ENCODE measurements at places on chromosomes 16 and 17. TPM values are rescaled to one million over a fixed set of nuclear protein-coding genes. Genes with fewer than 3 reads are reported as not detected.
A peak's percentile ranks its signal among the peaks of the same experiment; 100 is the strongest.

CEMP1 gene
- not detected for total RNA-seq

BANP gene
- 23.8 TPM for total RNA-seq

LRRC37A gene
- 1.9 TPM for total RNA-seq

DHRS7C gene
- 1.2 TPM for total RNA-seq

PDE6G gene
- 2.1 TPM for total RNA-seq

DNA sequence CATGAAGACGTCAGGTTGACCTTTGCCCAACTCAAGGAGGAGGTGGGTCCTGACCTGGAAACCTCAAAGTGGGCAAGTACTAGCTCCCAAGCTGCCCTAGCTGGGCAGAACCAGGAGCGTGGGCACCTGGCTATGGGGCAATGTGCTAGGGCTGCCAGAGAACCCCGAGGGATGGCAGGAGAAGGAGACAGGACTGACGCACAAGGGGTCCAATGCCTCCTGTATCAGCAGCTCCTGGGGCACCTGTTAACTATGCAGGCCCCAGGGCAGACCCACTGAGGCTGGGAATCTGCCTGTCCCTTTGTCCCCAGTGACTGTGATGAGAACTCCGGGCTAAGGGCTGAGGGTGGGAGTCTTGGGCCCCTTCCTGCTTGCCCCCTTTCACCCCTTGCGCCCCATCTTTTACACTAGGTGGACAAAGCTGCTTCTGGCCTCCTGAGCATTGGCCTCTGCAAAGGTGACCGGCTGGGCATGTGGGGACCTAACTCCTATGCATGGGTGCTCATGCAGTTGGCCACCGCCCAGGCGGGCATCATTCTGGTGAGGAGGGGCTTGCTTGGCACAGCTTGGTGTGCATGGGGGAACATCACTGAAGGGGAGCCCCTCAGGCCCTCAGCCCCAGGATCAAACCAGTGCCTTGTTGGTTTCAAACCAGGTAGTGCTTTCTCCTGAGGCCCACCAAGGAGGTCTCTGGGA lies 7.7 kb downstream of the CHAD start:
- DNase-seq, result no peak

DNA sequence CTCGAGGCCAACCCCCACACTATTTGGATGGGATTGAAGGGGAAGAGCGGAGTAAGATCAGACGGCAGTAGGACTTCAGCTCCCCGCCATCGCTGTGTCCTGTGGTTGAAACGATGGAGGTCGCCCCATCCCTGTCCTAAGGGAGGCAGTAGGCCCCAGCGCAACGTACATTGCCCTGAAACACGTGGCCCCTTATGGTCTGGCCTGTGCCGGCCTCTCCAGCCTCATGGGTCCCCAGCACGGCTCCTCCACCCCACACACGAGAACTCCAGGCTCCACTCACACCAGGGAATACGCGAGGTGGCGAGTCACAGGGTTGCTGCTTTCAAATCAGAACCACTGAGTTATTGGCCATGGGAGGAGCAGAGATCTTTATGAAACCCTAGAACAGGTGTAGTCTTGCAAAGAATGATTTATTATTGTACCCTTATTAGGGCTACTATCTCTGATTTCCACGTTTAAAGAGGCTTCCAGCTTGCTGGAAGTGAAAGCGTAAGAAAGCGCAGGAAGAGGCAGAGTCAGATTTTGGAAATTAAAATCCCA lies 669 bp upstream of the DCTPP1 start:
- no peak for DNase-seq

DNA sequence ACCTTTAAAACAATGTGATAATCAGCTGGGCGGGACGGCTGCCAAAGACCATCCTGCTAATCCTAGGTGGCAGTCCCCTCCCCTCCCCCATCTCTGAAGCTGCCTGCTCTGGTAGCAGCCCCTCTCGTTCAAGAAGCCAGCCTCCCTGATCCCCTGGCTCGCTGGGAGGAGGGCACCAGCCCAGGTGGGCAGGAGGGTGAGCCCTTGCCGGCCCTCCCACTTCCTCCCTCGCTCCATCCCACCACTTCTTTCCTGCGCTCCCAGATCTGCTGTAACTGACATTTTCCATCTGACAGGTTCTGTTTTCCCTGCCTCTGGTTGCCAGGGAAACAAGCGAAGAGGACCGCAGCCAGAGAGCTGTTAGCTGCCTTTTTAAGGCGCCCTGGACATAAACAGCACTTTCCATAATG lies 155.7 kb upstream of the TNRC6C start:
- DNase-seq, result peak; percentile 77

DNA sequence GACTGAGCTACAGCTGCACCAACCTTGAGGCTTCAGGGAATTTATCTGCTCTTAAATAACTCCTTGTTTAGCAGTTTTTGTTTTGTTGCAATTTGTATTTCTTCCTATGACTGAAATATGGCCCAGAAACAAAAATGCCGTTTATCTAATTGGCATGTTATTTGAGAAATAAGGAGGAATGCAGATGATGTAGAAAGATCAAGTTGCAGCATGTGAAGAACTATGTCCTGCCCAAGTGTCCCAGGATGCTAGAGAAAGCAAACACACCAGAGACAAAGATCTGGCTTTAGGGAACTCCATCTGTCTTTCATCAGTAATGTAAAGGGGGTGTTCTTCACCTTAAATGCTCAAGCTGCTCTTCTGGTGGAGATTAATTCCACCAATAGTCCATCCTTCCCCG lies 29.7 kb downstream of the USP31 start:
- no peak for DNase-seq

GRCh38 chr16:3819746-3820724 lies 60.5 kb downstream of the CREBBP start:
- peak; percentile 71 for DNase-seq

DNA sequence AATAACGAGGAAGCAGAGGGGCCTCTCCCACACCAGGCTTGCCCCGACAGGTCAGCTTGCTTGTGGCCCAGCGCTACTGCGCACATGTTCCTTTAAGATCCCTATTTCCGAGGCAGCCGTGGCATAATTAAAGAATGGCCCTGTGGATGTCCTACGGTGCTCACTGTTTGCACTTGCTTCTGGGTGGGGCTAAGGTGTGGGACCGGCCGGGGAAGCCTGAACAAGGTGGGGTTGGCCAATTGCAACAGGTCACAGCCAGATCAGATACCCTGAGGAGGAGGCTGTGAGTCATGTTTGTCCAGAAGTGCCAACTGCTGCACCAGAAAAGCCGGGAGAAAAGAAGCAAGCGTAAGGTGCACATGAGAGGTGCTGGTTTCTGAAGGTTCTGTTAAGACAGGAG lies 158.5 kb upstream of the CACNG5 start:
- peak; percentile 82 for DNase-seq

GRCh38 chr16:68481636-68482035 lies 33.3 kb upstream of the SMPD3 start:
- DNase-seq, result no peak

DNA sequence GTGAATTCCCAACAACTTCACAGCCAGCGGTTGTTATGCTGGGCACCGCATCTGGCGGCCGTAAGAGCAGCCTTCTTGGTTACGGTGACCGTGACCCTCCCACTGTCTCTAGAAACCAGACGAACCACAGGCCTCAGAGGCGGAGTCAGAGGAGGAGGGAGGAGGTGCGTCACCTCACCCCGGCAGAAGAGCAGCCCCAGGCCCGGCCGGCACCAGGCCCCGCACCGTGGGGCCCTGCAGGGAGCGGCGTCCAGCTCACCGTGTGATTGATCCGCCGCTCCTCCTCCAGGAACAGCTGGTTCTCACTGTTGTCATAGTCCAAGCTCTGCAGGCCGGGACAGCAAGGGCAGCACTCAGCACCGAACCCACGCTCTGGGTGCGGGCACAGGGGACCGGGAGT lies 13.7 kb downstream of the CLCN7 start:
- DNase-seq, result peak; percentile 65

DNA sequence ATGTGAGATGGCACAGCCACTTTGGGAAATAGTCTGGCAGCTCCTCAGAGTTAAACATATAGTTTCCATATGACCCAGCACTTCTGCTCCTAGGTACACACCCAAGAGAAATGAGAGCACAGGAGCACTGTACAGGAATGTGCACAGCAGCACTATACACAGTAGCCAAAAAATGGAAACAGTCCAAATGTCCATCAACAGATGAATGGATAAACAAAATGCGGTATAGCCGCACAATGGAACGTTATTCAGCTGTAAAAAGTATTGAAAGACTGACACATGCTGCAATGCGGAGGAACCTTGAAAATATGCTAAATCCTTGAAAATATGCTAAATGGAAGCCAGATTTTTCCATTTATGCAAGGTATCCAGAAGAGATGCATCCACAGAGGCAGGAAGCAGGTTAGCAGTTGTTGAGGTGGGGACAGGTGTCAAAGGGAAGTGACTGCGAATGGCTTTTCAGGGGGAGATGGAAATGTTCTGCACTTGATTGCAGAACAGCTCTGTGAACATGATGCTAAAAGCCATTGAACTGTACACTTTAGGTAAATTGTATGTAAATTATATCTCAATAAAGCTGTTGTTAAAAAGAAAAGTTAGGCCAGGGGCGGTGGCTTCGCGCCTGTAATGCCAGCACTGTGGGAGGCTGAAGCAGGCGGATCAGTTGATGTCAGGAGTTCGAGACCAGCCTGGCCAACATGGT lies 80.7 kb downstream of the MPRIP start:
- no peak for DNase-seq

GRCh38 chr17:80468781-80469493 lies 7.5 kb downstream of the NPTX1 start:
- DNase-seq, result no peak

DNA sequence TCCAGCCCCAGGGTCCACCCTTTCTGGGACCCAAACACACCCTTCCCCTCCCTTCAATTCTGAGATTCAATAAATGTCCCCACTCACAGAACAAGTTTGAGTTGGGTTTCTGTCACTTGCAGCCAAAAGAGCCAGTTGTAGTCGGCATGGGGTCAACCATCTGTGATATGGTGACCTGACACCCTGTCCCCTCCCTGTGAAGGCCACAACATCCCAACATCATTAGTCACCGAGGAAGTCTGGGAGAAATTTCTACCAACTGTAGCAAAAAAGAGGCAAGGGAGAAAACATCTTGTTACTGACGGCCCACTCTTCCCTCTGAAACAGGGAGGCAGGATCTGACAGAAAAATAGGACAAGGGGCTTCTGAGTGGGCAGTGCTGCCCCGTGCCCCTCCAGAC lies 638 bp upstream of the LYZL6 start:
- no peak for DNase-seq

DNA sequence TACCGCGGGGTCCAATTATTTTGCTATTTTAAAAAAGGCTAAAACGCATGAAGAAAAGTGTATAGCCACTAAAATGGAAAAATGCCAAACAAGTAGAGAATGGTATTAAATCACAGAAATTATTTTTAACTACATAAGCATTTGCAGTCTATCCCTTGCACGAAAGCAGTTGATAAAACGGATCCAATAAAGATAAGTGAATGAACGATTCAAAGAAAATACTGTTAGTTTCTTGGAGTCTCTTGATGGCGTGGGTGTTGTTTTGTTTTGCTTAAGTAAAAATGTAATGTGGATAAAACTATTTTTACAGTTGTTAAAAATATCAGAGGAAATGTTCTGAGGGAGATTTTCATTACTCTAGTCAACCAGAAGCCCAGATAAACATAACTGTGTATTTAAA lies 9.3 kb downstream of the HS3ST3A1 start:
- no peak for DNase-seq

DNA sequence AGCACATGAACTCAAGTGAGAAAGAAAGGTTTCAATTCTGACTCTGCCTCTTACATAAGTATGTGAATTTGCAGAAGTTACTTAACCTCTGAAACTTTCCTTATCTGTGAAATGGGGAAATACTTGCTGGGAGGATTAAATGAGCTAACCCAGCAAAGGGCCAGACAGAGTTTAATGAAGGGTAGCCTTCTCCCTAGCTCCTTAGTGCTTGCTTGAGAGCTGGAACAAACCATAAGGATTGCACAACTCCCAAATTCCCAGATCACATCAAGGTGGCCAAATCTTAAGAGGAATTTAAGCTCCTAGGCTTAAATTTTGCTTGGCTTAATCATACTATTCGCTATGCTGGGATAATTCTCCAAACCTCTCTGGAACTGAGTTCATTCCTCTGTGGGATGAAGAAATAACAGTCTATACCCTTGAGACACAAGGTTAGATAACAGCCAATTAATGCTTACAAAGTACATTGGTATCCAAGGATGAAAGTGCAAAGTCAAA lies 11.8 kb upstream of the WSB1 start:
- no peak for DNase-seq

- DNase-seq, result no peak
Observed at GRCh38 chr17:19570544-19571062, 36.9 kb downstream of the SLC47A1 start.

DNA sequence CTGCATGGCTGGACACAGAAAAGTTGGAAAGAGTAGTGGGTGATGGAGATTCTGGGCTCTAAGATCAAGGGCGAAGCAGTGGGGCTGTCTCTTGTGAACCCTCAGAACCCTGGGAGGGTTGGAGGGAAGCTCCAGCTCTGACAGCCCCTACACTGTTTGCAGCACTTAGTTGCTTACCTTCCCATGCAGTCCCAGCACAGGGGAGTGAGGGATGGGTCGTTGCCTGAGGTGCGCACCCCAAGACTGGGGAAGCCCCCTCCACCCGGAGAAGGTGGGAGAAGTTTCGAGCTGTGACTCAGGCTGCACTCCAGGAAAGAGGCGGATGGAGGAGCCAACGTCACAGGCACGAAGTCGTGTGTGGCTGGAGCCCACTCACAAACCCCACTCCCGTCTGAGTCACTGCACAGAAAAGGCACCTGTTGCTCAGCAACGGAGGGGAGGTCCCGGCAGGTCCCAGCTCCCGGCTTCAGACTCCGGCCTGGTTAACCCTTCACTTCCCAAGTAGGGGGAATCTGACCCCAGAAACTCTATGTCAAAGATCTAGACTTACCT lies 60.1 kb downstream of the AIPL1 start:
- peak; percentile 83 for DNase-seq

Measured in hepatocyte (in vitro differentiated cells).